Uterus (tissue), 4 donors: ENCODE measurements at places on chromosomes 11 and 22. TPM values are rescaled to one million over a fixed set of nuclear protein-coding genes. Genes with fewer than 3 reads are reported as not detected.

DNA sequence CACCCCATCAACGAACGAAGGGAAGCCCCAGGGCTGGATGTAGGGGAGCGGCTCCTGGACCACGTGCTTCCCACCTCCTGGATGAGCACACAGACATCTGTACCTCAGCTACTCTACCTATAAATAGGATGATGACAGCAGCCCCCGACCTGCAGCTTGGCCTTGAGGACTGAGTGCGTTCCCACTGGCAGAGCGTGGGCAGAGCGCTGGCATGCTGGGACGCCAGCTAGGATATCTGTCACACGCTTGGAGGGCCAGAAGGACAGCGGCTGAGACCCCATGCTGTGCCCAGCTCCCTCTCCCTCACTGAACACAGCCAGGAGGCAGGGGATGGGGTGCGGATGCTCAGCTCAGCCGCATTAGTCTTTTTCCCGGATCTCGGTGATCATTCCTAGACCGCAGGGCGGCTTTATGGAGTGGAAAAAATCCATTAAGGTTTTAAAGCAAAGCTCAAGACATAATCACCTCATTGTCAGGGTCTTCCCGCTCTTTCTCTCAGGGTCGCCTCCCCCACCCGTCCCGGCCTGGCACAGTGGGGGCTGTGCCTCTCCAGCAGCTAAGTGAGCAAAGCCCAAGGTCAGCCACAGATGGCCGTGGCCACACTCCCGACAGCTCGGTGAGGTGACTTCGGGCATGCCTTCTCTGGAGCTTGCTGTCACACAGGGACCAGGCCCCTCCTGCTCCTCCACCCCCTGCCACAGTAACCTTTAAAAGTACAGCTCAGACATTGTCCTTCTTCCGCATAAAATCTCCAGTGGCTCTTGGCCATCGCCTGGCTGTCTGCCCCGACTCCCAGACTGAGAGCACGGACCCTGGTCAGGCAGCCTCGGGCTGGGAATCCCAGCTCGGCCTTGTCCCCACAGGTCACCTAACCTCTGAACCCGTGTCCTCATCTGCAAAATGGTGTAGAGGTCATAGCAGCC is 69.6 kb upstream of the SHISAL1 start:
- no peak for DNase-seq

DNA sequence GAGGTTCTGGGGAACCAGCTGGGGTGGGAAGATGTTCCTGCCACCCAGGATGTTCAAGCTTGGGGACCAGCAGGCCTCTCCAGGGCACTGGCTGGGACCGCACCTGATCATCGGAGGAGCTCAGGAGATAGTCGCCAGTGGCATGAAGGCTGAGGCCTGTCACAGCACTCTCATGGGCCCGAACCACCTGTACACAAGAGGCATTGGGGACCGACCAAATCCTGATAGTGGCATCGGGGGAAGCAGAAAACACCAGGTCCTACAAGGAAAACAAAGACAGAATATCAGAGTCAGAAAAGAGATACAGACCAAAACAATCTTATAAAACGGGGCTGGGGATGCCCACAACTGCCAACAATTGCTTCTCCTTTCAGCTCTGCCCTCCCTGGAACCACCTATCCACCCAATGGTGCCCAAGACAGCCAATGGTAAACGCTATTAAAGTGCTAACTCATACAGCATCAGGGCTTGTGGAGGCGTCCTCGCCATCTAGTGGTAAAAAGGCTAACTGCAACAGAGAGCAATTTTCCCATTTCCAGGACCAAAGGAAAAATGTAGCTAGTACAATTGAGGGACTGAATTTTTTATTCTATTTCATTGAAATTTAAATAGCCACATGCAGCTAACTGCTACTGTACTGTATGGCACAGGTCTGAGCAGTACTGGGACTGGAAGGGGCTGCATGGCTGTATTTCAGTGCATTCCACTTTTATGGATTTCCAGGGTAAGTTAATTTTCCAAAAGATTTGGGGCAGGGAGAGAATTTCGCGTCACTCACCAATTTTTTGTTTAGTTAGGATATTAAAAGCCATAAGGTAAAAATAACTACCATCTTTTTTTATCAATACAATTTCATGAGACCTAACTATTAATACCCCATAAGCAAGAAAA is 7.1 kb downstream of the PRPF19 start:
- DNase-seq, result peak; percentile 34

DNA sequence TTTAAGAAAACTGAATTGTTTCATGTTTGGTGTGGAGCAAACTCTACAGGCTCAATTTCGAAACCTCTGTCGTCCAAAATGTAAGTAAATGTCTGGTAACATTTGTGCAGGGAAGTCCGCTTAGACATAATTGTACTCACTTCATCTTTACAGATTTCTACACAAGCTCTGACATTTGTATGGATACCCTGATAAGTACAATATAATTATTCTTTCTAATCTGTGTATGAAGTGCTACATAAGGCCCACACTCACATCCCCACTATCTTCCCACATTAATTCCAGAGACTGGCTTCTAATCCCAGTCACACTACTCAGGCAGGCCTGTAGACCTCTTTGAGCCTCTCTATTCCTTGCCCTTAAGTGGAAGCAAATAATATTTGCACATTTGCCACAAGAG is 129.2 kb upstream of the LMO1 start:
- DNase-seq, result no peak

The RHBDD3 gene
- 28.5 TPM for total RNA-seq

DNA sequence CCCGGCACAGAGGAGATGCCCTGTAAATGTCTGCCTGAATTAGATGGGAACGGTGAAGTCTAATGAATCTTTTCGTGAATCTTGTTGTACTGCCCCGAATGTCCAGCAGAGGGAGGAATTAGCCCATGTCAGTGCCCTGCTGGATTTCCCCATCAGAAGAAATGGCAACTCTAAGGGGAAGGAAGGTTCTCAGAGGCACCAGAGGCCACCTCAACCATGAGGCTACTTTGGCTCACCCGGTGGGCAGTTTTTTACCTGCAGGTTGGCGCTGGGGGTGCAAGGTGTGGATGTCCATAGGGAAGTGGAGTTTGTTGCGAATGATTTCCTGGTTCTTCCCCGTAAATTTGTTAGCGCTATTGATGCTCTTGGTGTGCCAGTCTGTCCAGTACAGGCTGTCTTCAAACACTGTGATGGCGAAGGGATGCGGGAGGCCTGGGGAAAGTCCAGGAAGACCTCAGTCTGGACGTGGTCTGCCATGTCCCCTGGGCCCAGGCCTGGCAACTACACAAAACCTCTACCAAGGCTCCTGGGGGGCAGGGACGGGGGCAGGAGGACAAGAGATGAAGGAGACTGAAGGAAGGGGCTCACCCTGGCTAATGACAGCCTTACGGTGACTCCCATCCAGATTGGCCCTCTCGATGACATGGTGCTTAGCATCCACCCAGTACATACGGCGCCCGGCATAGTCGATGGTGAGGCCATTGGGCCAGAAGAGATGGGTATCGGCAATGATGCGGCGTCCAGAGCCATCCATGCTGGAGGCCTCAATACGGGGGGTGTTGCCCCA is 28.5 kb downstream of the LRP4 start:
- peak; percentile 78 for DNase-seq

DNA sequence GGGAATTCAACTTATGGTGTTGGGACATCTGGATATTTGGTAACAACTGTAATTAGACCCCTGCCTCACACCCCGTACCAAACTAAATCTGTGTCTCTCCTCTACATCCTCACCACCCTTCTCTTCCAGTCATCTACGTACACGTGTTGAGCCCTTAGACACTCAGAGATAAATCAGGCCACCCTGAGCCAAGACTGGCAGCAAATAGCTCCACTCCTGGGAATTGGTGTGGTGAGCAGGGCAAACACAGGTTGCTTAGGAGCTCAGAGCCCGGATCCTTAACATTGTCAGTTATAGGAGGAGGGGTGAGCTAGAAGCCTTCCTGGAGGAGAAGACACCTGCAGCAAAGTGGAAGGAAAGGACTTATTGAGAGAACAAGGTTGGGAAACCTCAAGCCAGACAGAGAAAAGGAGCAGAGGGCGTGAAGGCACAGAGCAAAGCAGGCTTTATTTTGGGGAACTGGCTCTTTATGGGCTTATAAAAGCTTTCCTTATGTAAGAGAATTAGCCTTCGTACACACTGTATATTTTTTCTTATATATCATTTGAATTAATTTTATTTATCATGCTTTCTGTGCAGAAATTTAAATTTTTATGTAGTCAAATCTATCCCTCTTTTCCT is 36.9 kb upstream of the KLHL35 start:
- DNase-seq, result no peak

The C2CD2L gene
- total RNA-seq, result 2.6 TPM

DNA sequence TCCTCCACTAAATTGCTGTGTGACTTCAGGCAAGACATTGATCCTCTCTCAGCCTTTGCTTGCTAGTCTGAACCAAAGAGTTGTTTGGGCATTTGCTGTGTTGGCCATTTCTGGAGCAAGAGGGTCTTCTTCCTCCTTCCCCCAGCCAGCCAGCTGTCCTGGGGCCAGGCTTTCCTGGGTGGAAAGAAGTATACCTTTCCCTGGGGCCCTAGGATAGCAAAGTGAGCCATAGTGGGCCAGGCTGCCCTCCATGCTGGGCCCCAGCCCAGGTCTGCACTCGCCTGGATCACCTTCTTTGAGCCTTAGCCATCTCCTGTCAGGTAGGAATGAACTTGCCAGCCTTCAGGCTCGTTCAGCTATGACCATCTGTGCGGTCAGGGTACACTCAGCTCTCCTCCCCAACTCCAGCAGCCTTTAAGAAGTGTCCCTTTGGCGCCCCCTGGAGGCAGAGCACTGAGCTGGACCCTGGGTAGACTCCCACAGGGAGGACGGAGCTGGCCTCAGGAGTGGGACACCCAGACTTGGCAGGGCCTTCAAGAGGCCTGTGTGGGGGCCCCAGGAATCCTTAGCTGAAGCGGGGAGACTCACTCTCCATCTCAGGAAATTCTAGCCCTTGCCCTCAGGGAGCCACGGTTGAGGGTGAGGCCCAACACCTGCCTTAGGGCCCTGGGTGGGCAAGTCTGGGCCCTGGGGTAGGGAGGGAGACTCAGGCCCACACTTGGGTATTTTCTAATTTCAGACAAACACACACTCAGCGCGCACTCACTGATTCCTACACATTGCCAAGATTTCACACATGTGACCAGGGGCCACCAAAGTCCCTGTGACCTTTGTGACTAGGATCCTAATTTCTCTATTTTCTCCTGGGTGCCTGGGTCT is 35.6 kb upstream of the TPBGL start:
- peak; percentile 71 for DNase-seq

- DNase-seq, result no peak
These were observed 9.9 kb downstream of the FXYD6 start for GRCh38 chr11:117866526-117866925.

The HIC2 gene
- 2.6 TPM for total RNA-seq

DNA sequence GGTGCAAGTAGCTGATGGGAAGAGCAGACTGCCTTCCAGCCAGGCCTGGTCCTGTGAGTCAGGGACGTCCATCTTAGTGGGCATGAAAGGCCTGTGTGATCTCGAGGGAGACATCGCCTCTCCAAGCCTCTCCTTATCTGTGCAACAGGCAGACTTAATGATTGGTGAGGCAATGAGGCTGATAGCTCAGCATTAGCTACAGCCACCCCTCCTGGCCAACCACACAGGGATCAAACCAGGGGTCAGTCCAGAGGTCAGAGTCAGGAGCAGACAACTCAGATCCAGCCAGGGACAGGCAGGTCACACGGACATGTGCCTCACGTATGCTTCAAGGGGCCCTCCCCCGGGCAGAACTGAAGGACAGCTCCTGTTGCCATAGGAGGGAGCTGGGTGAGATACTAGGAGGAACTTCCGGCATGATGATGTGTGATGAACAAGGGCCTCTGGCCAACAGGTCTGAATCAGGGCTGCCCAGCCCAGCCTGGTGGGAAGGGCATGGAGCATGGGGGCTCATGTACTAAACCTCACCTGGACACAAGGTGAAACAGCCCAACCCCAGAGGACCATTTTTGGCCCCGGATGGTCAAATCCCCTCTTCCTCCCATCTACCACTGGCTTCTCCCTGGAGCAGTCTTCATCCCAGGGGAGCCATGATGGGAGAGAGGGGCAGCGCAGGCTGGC is 2.8 kb upstream of the APOC3 start:
- no peak for DNase-seq
